Activated CD4-positive, CD25-positive, alpha-beta regulatory T cell (primary cell): ENCODE measurements at places on chromosomes 16 and 17.

GRCh38 chr17:1264196-1264595 lies 6.0 kb upstream of the BHLHA9 start:
- DNase-seq, result no peak

DNA sequence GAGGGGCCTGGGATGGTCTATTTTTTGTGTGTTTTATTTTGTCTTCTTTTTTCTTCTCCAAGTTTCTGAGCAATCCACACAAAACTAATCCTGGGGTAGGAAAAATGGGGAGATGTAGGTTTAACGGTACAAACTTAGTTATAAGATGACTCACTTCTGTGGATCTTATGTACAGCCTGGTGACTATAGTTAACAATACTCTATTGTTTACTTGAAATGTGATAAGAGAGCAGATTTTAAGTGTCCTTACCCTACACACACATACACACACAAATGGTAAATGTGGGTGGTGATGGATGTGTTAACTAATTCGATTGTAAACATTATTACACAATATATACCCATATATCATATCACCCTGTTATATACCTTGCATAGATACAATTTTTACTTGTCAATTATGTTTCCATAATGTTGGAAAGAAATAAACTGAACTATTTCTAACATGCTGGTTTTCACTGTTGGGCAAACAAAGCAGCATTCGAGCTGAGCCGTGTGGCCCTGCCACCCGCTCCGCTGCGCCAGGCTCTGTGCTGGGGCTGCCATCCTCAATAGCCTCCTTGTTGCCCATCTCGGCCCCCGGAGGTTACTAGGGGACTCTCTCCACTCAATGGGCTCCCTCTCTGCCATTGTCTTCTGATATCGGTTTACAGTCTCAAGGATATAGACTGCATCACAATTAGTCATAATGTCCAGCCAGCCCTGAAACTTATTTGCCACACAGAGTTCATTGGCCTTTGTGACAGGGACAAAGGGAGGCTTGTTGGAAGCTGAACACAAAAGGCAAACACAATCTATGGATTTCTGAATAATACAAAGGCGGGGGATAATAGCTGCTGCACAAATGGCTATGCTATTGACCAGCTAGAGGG lies 380.3 kb upstream of the MAF start:
- no peak for DNase-seq

DNA sequence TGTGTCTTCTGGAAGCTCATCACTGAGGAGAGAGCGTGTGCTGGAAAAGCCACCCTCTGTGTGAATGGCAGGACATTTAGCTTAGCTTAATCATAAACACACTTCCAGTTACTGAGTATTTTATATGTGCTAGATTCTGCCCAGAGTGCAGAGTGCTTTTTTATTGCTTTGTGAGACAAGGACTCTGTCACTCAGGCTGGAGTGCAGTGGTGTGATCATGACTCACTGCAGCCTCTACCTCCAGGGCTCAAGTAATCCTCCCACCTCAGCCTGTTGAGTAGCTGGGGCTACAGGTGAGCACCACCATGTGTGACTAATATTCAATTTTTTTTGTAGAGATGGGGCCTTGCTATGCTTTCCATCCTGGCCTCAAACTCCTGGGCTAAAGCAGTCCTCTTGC lies 61.4 kb upstream of the IRX3 start:
- DNase-seq, result no peak

DNA sequence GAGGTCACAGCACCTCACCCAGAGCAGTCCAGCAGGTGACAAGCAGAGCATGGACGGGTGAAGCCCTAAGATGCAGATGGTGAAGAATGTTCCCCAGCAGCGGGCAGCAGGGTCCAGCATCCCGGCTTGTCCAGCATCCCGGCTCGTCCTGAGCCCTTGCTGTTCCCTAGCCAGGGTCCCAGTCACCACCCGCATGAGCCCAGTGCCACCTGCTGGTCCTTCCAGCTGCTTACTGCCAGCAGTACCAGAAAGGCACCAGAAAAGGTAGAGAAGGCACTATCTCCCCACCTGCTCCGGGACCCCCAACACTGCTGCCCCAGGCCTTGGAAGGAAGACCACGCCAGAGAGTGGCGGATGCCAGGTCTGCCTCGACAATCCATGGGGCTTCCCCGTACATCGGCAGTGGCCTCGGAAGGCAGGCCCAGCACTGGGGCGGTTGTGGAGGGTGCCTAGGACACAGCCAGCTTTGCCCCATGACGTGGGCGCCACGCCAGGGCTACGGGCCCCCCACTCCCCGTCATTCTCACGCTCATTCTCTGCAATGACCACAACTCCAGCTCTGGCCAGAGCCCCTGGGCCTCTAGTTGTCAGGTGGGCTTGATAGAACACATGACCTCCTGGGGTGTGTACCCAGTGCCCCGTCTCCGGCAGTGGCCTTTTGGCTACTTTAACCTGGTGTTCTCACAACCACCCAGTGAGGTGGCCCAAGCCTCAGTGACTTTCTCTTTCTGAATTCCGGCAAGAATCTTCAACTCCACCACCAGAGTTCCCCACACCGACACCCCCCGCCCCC lies 1.4 kb downstream of the CENPX start:
- peak; percentile 22 for DNase-seq

- no peak for DNase-seq
These were observed 3.9 kb downstream of the RPL3L start for GRCh38 chr16:1950559-1950958.

GRCh38 chr17:5237541-5238016 lies 2.9 kb upstream of the SCIMP start:
- no peak for DNase-seq

DNA sequence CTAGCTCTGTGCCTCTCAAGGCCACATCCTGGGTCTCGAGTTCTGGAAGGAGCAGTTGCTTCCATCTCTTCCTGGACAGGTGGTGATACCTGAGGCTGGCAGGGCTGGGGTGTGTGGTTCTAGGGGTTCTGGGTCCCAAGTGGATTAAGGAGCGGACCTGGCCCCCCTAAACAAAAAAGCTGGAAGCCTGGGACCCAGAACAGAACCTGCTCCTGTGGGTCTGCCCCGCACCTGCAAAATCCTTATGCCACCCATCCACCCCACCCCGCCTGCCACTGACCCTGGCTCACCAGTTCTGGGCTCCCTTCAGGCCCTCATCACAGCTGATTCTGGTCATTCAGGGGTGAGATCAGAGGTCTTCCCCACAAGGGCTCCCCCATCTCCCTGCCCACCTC lies 44.8 kb downstream of the ADCY7 start:
- DNase-seq, result no peak

- no peak for DNase-seq
These were observed 22.8 kb downstream of the COTL1 start for GRCh38 chr16:84595052-84595481.

DNA sequence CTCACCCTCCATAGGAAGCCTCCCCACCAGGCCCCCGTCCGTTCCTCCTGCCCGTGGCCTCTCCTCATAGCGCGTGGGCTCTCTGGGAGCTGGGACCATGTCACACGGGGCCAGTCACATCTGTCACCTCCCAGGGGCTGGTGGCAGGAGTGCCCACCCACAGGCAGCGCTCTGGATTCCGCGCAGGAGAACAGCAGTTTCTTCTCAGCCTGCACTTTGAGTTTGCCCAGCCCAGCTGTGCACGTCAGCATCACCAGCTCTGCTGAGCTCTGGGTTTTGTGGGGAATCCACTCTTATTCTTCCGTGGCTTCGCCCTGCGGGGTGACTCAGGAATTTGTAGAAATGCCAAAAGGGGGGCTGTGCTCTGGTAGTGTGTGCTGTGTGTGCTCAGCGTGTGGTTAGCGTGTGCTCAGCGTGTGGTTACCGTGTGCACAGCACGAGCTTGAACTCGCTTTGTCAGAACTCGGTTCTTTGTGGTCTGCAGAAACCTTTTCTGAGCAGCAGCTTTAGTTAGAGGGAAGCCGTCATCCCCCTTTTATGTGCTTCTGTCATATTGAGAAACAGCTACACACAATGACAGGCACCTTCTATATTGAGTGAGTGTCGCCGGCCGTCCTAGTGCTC lies 3.2 kb downstream of the ACSF3 start:
- DNase-seq, result peak; percentile 22

- no peak for DNase-seq
These were observed 113.9 kb upstream of the MAF start for GRCh38 chr16:79714440-79714839.
